ENCODE measurements at places on chromosomes 7 and 10.

GRCh38 chr10:1650542-1651269 is 86.6 kb downstream of the ADARB2 start:
- no peak for DNase-seq

DNA sequence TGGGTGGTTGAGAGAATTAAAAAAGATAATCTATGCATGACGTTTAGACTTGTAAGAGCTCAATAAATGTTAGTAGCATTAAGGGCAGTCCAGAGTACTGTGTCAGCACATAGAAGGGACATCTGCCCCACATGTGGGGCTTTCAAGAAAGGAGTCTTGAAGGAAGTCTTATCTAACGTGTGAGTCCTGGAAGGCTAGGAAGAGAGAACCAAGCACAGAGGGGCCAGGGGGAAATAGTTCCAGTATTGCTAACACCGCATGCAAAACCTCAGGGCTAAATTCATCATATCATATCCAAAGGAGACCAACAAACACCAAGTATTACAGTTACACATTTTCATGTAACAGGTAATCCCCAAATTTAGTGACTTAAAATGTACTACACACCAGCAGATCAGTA is 122.7 kb downstream of the AOAH start:
- DNase-seq: peak; percentile 8

DNA sequence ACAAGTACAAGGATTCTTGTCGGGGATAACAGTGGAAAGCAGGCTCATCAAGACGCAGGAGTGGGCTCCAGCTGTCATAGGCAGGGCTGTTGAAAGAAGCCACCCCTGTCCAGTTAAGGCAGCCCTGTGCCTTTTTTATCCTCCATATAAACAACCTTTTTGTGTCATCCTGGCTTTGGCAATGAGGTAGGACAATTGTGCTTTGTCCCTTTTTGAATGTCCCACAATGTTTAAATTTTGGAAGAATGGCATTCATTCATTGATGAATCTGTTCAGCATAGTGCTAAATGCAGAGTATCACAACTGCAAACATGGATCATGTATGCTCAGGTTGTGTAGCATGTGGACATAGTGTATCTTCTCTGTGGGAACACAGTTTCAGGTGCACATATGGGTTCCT is 66.7 kb downstream of the UBE3C start:
- DNase-seq: no peak

DNA sequence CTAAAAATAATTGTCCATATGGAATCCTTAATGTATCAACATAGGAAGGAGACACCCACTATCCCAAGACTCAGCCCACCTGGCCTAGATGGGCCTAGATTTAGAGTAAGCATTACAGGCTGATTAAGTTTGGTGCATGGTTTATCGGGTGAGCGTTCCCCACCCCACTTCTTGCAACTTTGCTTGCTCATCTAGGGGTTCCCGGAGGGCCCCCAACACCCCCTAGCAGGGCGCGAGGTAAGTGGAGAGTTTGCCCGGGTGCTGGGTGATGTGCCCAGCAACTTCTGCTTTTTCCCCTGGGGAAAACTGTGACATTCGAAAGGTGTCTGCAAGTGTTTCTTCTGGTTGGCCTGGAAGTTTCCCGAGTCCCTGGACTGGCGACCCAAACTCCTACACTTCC is 31.7 kb downstream of the SKIDA1 start:
- DNase-seq: no peak

All from IMR-90 (cell line).